ENCODE measurements at places on chromosomes 5 and 9. TPM values are rescaled to one million over a fixed set of nuclear protein-coding genes. Genes with fewer than 3 reads are reported as not detected.

The TRIM36 gene
- 98.4 TPM for total RNA-seq

The TOR4A gene
- 0.31 TPM for total RNA-seq

The OR1L1 gene
- total RNA-seq, result not detected

The CCL27 gene
- 0.31 TPM for total RNA-seq

The PCDHB11 gene
- 10.5 TPM for total RNA-seq

The RABL6 gene
- total RNA-seq, result 38.2 TPM

The MORN5 gene
- total RNA-seq, result 1.2 TPM

The C9 gene
- not detected for total RNA-seq

The GZMA gene
- not detected for total RNA-seq

The LCN15 gene
- not detected for total RNA-seq

The ARID3C gene
- not detected for total RNA-seq

The RBM18 gene
- total RNA-seq, result 18.1 TPM

The EDIL3 gene
- total RNA-seq, result 78.0 TPM

The NR2F1-AS1 gene
- 109 TPM for total RNA-seq

The NR2F1 gene
- total RNA-seq, result 121 TPM

The CACNA1B gene
- total RNA-seq, result 35.6 TPM

The RFESD gene
- total RNA-seq, result 1.4 TPM

The CCNJL gene
- total RNA-seq, result 0.78 TPM

The UBE2QL1 gene
- total RNA-seq, result 46.3 TPM

The PKD2L2 gene
- total RNA-seq, result not detected

The CNOT8 gene
- total RNA-seq, result 139 TPM

The ASS1 gene
- 9.8 TPM for total RNA-seq

The GRXCR2 gene
- not detected for total RNA-seq

The SMIM33 gene
- total RNA-seq, result not detected

The SLC6A7 gene
- total RNA-seq, result 0.62 TPM

The PCDHB14 gene
- total RNA-seq, result 13.4 TPM

The SHC3 gene
- total RNA-seq, result 51.5 TPM

The CSF1R gene
- 8.3 TPM for total RNA-seq

The ECPAS gene
- 91.2 TPM for total RNA-seq

The EGFL7 gene
- 13.7 TPM for total RNA-seq

The SV2C gene
- total RNA-seq, result 1.7 TPM

The PAIP1 gene
- total RNA-seq, result 216 TPM

The LEAP2 gene
- total RNA-seq, result 2.0 TPM

The BTNL3 gene
- not detected for total RNA-seq

The INSL6 gene
- total RNA-seq, result not detected

The IL31RA gene
- total RNA-seq, result 0.16 TPM

The TMEM250 gene
- 26.4 TPM for total RNA-seq

The ZNF484 gene
- total RNA-seq, result 59.3 TPM

The OR1J2 gene
- not detected for total RNA-seq

The GKAP1 gene
- 10.9 TPM for total RNA-seq

The NAIP gene
- 15.9 TPM for total RNA-seq

The SLC36A2 gene
- not detected for total RNA-seq

The SPINK13 gene
- total RNA-seq, result not detected

The HSPA4 gene
- 129 TPM for total RNA-seq

The TSSK1B gene
- total RNA-seq, result 0.16 TPM

The FOXD4L6 gene
- total RNA-seq, result 0.31 TPM

The SMIM23 gene
- not detected for total RNA-seq

The MCC gene
- total RNA-seq, result 15.8 TPM

The RUSC2 gene
- total RNA-seq, result 51.2 TPM

The LECT2 gene
- not detected for total RNA-seq

The C1QTNF2 gene
- total RNA-seq, result 3.1 TPM

The DMGDH gene
- total RNA-seq, result 1.2 TPM

The FAM81B gene
- 0.62 TPM for total RNA-seq

The LPAR1 gene
- 26.4 TPM for total RNA-seq

The BHMT gene
- not detected for total RNA-seq

The UBE2B gene
- total RNA-seq, result 83.4 TPM

The FCHO2 gene
- 74.4 TPM for total RNA-seq

The ACSL6 gene
- 32.9 TPM for total RNA-seq

The OR4F3 gene
- total RNA-seq, result not detected

Data from occipital lobe (tissue), 3 donors.